ENCODE measurements at places on chromosomes 12 and 14.
A peak's percentile ranks its signal among the peaks of the same experiment; 100 is the strongest.

DNA sequence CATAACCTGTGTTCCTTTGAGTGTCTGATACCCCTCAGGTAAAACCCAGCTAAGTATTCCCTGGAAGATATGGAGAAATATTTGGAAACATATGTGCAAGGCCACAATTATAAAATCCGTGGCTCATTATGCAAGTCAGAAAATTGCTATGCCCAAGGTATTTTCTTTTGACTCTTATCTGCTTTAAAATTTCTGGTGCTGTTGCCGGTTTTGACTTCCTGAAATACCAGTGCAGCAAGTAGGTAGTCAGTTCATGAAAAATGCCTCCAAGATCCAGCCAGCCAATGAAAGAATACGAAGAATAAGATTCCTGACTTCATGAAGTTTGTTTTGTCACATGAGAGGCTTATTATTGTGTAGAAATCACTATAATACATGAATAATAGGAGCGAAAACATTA lies 20.2 kb upstream of the FUT8 start:
- no peak for DNase-seq

- no peak for DNase-seq
These were observed 210.6 kb downstream of the FBXL14 start for GRCh38 chr12:1383758-1384157.

DNA sequence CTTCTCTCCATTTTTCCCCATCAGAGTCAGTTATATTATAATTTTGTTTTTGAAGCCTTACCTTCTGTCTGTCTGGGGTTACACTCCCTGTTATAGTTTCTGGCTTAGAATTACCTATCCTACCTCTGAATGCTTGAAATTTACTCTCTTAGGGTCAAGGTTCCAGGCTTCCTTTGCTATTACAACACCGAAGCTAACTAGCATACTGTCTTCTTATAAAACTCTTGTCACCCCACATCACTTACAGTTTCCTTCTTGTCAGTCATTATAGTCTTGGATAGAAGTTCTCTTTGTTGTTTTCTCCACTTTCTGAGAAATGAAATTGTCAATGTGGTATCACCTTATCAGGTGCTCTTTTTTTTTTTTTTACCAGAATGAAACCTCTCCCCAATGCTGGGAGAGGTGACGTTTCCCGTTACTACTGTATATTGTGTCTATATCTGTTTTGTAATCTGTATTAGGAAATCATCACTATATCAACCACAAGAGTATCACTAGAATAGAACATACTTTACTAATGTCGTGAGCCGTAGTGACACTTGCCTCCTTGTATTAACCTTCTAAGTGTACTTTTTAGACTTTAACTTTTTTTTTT lies 69.2 kb upstream of the PSMA6 start:
- no peak for DNase-seq

- peak; percentile 51 for DNase-seq
These were observed 13.8 kb downstream of the NFKBIA start for GRCh38 chr14:35390577-35391387.

GRCh38 chr12:39816671-39817185 lies 197.1 kb upstream of the ABCD2 start:
- no peak for DNase-seq

DNA sequence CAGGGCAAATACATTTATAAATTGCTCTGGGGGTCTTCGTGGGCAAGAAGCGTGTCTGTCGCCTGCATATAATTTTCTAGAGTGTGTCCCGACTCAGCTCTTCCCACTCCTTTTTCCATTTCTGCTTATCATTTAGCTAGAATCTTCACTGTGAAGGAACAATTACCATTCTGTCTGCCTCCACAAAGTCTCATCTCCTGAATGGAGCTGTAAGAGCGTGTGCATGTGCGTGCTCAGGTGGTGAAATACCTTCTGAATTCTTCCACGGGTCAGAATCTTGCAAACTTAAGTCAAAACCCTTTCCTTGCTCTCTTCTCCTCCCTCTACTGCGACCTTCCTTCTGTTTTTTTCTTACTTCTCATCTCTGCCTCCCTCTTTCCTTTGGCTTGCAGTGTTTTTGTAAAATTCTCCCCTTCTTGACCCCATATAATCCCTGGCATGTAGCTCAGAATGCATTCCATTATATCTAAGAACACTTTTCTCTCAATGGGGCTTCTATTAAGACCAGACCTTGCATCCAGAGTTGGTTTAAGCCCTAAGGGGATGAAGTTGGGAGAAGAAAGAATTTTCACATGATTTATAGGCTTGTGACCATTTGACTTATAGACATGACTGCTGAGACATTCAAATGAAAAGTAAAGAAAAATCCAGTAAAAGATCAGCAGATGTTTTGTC lies 25.0 kb upstream of the GSG1 start:
- DNase-seq = no peak

DNA sequence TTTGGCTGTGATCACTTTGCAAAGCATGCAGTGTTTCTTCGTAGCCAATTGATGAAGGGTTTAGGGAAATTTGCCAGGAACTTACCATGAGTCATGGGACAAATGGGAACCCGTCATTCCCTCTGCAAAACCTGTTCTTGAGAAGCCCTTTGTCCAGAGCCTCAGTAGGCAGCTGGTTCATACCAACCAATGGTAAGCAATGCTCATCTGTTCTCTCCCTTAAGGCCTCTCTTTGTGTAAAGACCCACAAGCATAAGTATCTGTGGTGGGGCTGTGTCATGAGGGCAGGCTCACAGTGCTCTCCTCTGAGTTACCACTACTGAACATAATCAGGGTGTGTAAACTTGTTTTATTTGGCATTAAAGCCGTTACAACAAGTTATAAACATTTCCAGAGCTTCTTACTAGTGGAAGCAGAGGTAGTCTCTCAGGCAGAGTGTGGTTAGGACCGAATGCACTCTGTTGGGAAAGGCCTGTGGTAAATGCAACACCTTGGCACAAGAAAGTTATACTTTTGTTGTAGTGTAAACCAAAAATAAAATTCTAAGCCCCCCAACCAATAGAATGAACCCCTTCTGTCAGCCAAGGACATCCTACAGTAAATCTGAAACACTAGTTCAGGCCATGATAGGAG lies 119.8 kb downstream of the SINHCAF start:
- peak; percentile 72 for DNase-seq

- DNase-seq = no peak
These were observed 4.5 kb upstream of the EVL start for GRCh38 chr14:100060760-100061159.

DNA sequence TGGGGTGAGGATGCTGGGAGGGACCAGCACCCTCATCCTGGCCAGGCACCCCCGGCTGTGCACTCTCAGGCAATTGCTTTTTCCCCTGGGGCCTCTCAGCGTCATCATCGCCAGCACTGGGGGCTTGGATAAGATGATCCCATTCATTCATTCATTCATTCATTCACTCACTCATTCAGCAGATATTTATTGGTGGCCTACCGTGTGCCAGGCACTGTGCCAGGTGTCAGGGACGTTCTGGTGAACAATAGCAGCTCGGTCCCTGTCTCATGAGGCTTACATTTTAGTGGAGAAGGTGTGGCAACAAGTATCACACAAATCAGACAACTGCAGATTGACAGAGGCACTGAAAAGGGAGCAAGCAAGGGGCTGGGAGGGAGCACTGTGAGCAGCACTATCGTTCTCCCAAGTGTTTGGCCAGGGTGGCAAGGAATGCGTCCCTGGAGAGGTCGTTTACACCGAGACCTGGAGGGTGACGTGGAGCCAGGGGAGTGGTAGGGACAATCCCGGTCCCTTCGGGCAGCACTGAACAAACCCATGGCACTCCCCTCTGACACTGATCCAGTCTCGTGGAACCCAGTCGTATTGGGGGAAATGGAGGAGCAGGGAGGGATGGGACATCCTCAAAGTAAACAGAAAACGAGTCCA lies 124.1 kb downstream of the PAPOLA start:
- DNase-seq = no peak

DNA sequence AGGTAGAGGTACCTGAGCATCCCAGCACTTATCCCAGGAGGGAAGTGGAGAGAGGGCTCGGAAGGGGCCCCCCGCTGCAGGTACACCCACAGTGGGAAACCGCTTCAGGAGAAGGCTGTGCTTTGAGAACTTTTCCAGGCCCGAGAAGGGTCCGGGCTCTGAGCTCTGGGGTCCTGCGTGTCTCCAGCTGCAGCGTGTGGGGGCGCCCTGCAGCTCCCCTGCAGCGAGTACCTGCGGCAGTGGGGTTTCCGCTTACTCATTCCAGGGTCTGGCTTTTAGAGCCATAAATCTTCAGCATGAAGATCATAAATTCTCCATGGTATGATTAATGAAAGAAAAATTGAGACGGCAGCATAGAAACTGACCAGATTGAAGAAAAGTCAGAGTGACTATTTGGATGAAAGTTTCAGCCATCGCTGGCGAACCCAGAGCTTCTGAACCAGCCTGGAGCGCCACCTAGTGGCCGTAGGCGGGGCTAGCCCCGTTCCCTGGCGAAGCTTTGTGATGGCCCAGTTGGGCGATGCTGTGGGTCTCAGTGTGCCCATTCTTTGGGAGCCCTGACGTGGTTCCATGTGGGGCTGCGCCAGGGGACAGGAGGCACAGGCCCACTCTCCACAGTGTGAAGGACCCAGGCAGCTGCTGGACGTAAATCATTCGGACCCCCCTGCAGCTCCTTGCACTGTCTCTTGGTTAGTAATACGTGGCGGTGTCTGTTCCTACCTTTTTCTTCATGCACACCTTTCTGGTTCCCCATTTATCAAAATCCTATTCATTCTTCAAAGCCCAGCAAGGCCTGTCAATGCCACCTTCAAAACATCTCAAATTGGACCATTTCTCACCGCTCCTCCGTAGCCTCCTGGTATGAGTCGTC lies 198.2 kb downstream of the TSPAN9 start:
- peak; percentile 61 for DNase-seq

DNA sequence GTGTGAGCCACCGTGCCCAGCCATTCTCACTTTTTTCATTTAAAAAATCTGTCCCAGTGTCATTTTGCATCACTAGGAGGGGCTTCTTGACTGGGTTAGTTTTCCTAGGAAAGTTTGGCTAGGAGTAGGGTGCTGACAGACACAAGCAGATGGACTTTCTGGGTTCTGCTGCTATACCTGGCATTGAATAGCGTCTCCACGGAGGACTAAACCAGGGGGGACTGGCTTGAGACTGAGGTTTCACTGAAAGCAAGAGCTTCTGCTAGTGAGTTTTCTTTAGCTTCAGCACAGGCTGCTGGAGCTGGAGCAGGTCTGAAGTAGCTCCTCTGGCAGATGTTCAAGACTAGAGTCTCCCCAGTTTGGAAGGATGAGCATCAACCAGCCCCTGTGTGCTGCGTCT lies 1.4 kb downstream of the SLC10A1 start:
- DNase-seq = no peak

- no peak for DNase-seq
These were observed 92.0 kb downstream of the TTLL5 start for GRCh38 chr14:75752907-75753594.

- DNase-seq = no peak
These were observed 62.7 kb upstream of the CHGA start for GRCh38 chr14:92860049-92860840.

- DNase-seq = no peak
These were observed 74.9 kb downstream of the PPM1H start for GRCh38 chr12:62860020-62860419.
